ENCODE measurements at places on chromosomes 5 and 9.
A peak's percentile ranks its signal among the peaks of the same experiment; 100 is the strongest.

DNA sequence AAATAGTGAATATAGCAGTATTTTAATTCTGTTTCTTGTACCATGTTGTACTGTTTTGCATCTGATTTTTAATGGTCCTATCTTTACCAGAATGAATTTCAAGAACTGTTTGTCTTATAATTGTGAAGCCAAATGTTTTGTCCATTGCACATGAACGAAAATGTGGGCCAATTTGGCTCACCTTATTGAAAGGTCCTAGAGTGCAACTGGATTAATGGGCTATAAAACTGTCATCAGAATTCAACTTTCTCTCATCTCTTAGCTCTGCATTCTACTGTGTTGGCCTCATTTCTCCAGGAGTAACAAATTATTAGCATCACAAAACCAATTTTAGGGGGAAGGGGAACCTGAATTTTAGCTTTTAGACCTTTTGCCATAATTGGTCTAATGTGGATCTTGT lies 179.4 kb upstream of the NUDT12 start:
- no peak for DNase-seq

DNA sequence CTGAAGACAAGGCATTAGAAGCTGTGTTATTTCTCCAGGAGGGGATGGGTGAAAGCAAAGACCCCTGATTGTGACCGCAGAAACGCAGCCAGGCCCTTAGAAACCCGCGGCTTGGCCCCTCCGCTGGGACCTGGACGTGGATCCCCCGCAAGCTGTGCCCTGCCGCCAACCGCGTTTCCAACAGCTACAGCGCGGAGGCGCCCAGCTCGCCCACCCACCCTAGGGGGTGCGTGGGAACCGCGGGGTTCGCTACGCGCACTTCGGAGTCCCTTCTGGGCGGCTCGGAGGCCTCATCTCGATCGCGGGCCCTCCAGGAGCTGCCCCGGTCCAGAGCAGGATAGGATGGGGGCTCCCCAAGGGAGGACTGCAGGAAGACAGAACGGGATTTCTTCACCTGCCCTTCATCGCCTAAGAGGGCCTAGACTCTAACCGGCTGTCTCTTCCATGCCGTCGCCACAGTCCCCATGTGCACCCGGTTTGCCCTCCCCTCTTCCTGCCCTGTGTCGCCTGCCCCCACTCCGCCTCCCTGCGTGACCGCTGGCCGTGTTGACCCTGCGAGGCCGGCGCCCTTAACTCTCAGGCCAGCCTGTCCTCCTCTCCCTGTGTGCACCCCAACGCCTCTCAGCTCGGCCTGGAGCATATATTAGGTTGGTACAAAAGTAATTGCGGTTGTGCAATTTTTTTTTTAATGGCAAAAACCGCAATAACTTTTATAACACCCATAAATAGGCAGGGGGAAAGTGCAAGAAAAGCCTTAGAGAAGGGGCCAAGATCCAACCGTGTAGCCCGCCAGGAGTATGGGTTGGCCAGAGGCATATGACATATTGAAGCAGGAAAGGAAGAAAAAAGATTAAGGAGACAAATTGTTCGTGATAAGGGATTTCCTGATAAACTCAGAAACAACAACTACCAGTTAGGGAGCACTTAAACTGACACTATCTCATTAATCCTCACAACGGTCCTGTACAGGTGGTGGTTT lies 68.1 kb upstream of the FREM1 start:
- DNase-seq = no peak

DNA sequence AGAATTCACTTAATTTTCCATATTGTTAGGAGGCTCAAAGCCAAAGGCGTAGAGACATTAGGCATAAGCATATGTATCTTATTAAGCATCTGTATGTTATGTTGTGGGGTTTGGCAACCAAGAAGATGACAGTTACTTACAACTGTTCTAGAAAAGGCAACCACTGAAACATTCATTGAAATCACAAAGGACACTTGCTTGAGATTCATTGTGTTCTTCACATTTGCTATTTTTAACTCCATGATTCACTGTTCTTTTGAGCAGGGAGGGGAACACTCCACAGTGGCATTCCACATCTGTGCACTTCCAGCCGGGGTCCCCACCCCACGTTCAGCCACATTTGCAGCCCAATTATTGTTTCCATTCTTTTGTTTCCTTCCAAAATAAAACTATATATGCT lies 107.1 kb downstream of the PALM2AKAP2 start:
- DNase-seq = no peak

DNA sequence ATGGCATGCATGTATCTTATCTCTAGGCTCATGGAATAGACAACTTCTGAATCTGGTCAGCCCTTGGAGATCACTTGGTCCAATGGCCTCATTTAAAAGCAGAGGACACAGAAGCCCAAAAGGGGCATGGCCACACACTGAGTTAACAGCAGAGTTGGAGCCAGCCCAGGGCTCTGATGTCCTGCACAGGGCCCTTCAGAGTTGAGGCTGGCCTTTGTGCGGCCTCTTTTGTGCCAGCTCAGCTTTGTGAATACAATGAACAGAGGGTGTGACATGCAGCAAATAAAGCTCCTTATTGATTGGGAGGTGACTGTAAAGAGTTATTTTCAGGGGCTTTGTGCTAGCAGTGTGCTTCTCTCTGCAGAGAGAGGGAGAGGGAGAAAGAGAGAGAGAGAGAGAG lies 150.1 kb upstream of the STK32A start:
- DNase-seq = peak; percentile 42

- DNase-seq = no peak
Observed at GRCh38 chr9:116003397-116003796, 150.2 kb upstream of the PAPPA start.

GRCh38 chr9:133918111-133918813 lies 73.9 kb downstream of the VAV2 start:
- no peak for DNase-seq

DNA sequence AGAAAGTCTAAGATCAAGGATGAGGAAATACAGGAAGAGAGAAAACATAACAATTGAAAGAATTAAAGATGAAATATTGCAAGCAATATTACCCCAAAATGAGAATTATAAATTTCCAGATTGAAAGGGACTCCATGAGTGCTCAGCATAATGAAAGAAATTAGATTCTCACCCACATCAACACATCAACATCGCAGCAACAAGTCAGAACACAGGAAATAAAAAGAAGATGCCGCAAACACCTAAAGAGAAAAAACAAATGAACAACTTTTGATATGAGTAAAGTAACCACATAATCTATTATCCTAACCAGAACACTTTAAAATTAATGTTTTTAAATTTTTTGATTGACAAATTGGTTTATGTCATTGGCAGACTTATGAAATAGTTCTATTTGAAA lies 318.3 kb upstream of the PTGER4 start:
- no peak for DNase-seq

DNA sequence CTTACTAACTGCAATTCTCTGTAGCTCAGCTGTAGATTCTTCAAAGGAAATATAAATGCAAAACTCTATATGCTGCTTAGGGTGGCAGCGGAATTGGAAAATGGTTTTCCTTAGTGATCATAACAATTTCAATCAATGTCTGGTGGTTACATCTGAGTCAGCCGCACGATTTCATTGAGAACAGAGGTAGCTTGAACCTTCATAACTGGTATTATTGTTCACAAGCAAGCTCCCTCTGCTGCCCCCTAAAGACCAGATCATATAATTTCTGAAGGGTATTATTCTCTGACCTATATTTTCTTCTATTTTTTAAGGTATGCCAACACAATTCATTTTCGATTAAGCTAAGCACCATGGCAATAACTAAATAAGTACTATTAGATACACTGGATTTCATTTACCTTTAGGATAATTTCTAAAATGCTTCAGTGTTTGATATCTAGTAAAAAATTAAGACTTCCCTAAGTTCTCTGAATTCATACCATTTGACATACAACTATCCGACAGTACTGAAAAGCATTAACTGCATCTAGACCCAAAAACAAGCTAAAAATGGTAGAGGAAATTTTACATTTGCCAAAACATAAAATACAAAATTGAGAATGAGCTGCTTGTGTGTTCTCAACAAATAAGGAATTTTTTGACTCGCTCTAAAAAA lies 181.1 kb upstream of the SPEF2 start:
- DNase-seq = no peak

DNA sequence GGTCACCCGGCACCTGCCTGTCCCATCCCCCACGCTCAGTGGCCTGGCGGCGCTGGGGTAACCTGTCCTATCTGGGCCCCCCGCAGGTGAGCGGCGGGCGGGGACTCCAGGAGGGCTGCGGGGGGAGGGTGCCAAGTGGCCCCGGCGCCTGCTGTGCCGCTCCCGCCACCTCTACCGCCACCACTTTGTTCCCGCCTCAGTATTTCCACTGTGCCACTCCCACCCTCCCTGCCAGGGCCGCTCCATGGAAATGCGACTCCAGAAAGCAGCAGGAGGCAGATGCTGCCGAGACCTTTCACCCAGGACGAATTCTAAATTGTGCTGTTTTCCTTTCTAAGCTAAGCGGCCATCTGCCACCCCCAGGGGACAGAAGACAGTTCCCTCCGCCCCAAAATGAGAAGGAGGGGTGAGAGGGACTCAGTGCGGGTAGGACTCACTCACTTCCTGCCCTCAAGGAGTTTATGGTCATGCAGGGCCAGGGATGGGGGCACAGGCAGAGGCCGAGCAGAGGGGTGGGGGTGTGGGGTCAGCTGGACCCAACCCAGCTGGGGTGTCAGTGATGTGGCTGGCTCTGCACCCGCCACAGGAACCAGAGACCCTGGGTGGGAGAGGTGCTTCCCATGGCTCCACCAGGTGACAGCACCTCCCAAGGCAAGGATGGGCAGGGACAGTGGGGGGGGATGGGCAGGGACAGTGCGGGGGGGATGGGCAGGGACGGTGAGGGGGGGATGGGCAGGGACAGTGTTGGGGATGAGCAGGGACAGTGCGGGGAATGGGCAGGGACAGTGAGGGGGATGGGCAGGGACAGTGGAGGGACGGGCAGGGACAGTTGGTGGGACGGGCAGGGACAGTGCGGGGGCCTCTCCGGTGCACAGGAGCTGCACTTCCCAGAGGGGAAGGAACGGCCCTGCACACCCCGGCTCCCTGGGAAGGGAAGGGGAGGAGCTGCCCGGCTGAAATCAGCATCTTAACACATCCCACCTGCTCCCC lies 17.8 kb downstream of the NOTCH1 start:
- DNase-seq = no peak
